ENCODE measurements at places on chromosomes 2 and 18.

DNA sequence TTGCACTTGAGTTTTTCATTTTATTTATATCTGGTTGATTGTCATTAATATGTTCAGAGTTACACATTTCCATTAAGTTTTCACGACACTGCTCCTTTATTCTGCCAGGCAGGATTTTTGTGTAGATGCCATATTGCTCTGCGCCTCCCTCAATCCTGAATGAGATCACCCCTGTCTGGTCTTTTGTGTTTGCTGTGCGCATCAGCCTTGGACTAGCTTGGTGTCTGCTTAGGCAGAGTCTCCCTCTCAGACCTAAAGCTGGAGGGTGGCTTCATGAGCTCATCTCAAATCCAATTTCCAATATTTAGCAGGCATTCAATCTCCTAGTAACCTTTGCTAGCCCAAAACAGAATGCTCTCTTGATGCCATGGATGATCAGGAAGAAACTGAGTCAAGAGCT is 137.4 kb downstream of the SMAD7 start:
- DNase-seq, result no peak

DNA sequence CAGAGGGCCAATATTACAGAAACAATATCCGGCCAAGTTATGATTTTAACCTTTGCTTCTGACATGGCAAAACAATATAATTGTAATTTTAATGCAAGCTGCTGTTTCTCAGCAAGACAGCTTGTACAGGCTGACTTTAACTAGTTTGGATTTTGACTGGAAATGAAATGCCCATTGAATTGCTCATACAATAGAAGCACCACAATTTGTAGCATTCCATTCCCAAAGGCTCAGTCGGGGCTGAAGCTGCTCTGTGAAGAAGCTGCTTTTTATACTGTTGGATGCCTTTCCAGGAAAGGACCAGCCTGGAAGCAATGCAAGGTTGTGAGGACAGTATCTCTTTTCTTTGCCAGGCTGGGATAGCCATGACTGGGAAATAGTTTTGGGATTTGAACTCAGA is 677.0 kb upstream of the FANCL start:
- DNase-seq, result no peak

- DNase-seq, result peak; percentile 54
These were observed 8.1 kb upstream of the SOS1 start for GRCh38 chr2:39128919-39129391.

DNA sequence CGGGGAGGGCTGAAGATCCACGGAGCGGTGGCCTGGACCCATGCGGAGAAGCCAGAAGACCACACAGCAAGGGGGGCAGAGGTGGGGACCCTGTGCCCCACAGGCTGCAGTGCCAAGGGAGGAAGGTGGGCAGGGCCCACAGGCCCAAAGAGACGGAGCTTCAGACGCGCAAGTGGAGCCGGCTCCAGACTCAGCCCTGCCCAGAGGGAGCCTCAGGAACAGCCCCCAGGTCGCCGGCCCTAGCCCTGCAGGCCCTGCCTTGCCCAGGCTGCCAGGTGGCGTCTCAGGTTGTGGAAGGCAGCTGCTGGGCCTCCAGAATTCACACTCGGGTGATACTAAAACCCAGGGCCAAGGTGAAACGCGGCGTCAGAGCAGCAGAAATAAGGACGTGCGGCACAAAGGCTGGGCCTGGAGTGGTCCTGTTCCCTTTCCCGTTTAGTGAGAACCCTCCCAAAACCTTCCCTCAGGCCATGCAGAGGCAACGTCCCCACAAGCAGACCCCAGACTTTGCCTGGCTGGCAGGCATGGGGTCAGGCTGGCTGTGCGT is 36.8 kb downstream of the SLC66A2 start:
- DNase-seq, result no peak

DNA sequence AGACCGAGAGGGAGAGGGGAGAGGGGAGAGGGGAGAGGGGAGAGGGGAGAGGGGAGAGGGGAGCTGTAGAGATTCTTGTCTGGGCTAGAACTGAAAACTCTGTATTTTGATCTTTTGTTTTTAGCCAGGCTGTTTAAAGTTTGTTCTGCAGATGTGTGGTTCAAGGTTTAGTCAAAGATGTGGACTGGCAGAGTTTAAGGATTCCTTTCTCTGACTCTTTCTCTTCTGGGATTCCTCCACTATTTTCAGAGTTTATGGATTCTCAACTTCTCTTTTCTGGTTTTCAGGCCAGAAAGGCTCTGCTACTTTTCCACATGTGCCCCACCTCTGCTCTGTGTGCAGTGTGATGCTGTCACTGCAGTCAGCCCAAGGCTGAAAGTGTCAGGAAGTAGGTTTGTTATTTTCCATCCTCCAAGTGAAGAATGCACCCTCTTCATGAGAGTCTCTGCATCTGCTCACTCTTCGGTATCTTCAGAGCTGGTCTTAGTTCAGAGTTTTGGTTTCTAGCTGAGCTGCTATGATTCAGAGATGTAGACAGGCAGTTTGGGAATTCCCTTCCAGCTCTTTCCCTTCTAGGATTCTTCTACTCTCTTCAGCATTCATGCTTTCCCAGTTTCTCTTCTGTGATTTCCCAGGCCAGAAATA is 130.9 kb upstream of the SMAD7 start:
- DNase-seq, result no peak

- DNase-seq, result no peak
These were observed 218.9 kb upstream of the NCKAP5 start for GRCh38 chr2:133787207-133787606.

- DNase-seq, result no peak
These were observed 42.6 kb upstream of the HNRNPA3 start for GRCh38 chr2:177169810-177170514.

DNA sequence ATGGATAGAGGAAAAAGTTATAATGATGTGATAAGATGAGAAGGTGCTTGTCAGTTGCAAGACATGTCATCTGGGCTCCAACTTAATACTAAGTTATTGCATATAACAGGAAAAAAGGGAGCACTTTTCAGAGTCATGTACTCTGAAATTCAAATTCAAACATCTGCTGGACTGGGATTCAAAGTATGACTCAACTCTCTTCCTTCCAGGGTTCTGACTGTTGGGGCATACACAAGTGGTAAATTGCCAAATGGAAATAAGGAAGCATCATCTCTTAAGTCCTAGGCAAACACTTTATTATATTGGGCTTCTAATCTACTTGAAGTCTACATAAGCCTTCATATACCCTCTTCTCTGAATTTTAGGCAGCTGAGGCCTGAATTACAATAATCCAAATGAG is 44.9 kb downstream of the ZBTB14 start:
- DNase-seq, result no peak

DNA sequence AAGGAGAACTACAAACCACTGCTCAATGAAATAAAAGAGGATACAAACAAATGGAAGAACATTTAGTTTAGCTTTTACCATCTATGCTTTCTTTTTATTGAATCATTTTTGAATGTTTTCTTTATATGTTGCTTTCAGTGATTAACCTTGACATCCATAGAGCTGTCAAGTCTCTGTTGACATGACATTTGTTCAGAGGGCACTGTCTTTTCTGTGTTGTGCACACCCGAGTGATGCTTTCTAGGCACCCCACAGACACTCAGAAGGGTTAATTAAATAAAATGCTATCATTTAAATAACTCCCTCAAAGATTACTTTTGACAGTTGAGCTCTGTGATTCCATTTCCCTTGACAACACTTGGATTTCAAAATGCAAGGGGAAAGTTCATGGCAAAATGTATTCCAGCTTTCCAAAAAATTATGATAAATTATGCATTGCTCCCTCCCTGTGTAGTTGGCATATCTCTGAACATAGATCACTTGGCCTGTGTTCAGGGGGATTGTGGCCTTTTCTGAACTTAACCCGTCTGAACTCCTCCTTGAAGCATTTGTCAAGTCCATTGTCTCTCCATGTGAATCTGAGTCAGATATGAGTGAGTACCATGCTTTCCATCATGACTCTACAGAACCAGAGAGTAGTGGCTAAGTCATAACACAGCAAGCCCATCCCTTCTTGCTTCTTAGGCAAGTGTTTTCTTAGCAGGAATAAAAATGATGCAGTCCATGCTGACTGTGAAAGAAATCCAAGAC is 372.6 kb downstream of the RPRM start:
- no peak for DNase-seq

GRCh38 chr2:230234845-230235244 is 9.3 kb downstream of the SP140 start:
- no peak for DNase-seq

DNA sequence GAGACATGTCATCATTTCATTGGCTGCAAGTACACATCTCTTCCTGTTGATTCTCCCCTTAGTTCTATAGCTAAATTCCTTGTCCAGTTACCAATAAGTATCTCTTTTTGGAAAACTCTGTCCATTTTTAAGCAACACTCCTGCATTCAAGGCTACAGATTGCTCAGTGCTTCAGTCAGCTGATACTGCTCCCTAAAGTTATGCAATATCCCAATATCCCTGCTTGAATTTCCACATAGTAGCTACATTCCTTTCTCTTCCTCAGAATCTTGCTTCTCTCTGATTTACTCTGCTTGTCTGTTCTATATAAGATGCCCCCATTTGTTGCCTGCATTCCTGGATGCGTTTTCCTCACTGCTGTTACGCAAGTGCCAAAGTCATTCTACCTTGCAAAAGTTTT is 109.8 kb downstream of the PARD3B start:
- DNase-seq, result no peak

Measured in stimulated activated CD4-positive, alpha-beta T cell treated with anti-CD3 and anti-CD28 coated beads, Interleukin-12 subunit alpha, Interleukin-12 subunit beta, amount 100 ng/mL, for 24 hours (primary cell).